Putamen (tissue), 1 donor: ENCODE measurements at places on chromosomes 12 and 14.

- peak; percentile 92 for DNase-seq
Observed at GRCh38 chr12:26126340-26127284, 1.8 kb upstream of the BHLHE41 start.

- no peak for DNase-seq
Observed at GRCh38 chr14:84017495-84017894, 1512.4 kb upstream of the FLRT2 start.

DNA sequence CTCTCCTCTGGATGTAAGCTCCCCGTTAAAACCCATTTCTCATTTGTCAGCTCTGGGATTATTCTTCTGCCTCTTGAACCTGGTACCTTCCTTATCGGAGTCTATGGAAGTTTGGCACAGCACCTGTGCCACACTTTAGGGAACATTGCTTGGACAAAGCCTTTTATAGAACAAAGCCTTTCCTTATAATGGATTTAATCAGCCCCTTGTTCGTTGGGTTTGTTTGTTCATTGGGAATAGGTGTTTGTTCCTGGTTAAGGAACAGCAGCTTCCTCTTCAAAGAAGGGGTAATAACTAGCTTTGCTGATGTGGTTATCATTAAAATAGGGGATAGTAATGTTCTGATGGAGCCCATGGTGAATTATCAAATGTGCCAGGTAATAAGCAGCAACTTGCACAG is 70.4 kb downstream of the NRXN3 start:
- DNase-seq: no peak

- DNase-seq: no peak
Observed at GRCh38 chr14:93271111-93271510, 61.7 kb downstream of the BTBD7 start.

GRCh38 chr14:35295845-35296161 is 3.6 kb downstream of the PSMA6 start:
- DNase-seq: no peak

GRCh38 chr12:106274575-106275121 is 26.8 kb upstream of the CKAP4 start:
- DNase-seq: no peak

DNA sequence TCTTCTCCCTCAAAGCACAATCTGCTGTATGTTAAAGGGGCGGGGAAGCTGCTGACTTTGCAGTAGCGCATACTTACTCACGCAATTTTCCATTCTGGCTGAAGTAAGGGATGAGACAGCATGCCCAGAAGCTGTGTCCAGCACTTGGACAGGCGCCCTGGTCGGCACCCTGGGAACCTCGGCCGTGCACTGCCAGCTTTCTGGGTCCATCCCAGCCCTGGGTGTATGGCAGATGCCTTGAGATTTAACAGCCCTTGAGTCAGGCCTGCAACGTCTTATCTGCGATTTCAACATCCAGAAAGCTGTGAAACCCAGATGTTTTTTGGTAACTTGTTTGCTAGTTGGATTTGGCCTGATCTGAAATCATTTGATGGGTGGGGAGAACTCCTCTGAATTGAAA is 16.1 kb downstream of the EML1 start:
- no peak for DNase-seq

DNA sequence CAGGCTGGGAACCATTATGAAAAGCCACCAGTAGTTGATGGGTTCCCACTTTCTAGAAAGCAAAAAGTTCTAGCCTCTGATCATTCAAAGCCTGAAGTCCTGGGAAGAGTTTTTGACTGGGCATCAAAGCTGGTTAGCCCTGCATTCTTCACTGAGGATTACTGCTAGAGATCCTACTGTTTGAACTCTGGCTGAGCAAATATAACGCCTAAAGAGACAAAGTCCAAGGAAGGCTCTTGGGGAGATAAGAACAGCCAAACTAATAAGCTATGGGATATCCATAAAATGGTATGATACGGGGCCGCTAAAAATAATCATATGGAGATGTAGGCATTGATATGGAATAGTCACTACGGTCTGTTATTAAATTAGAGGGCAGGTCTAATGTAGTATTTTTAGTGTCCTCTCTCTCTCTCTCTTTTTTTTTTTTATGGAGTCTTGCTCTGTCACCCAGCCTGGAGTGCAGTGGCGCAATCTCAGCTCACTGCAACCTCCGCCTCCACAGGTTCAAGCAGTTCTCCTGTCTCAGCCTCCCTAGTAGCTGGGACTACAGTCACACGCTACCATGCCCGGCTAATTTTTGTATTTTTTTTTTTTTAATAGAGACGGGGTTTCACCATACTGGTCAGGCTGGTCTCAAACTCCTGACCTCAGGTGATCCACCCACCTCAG is 35.5 kb downstream of the PLXNC1 start:
- no peak for DNase-seq

DNA sequence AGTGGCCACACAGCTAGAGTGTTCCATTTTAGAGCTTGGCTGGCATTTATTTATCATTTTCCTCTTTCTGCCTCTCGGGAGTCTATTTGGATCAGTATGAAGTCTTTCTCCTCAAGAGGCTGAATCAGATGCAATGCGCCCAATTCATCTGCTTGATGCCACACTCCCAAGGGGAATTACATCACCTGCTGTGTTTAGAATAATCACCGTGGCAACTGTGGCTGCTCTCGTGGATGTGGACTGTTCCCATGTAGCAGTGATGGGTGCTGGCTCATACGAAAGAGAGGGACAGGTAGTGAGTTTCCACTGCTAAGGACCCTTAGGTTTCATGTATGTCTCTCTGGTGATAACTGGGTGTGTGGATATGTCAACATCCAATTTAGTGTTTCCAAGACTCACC is 70.7 kb downstream of the SRRM4 start:
- no peak for DNase-seq

DNA sequence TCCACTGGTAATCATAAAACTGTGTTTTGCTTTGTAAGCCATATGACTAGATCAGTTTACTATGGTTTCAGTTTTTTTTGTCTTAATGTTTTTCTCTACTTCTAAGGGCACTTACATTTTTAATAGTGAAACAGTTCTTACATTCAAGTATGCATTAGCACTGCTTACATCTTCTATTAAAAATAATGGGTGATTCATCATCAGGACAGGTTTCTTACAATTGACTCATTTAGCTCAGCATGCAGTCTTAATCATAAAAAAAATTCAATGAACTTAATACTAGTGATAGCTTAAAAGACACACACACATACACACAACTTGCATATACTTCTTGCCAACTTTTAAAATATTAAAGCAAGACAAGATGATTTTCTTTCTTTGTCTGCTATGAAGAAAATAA is 845.7 kb upstream of the USP15 start:
- no peak for DNase-seq

DNA sequence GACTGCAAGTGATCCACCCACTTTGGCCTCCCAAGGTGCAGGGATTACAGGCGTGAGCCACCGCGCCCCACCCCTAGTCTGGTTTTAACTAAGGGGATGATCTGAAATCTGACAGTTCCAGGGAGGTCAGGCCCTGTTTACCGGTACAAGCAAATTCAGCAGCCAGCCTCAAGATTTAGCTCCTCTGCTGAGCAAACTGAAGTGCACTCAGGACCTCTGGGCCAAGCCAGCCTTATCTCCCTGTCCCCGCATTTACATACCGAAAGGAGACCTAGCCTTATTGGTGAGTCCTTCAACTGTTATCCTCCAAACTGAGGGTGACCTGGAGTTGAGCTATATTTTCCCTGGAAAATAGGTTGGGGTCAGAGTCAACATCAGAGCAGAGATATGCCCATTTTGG is 835 bp upstream of the ABHD4 start:
- DNase-seq: no peak

DNA sequence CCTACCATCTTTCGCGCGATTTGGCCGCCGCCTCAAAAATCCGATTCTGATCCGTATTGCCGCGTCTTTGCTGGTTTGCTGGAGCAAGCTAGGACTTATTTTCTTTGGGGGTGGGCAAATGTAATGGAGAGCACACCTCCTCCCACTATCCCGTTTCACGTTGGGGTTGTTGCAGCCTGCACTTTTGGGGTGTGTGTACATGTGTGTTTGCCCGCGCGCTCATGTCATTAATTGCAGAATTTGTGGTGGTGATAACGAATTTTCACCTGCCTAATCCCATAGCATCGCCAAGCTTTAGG is 657 bp downstream of the METAP2 start:
- no peak for DNase-seq

- DNase-seq: no peak
Observed at GRCh38 chr12:119666900-119667576, 895 bp upstream of the PRKAB1 start.

DNA sequence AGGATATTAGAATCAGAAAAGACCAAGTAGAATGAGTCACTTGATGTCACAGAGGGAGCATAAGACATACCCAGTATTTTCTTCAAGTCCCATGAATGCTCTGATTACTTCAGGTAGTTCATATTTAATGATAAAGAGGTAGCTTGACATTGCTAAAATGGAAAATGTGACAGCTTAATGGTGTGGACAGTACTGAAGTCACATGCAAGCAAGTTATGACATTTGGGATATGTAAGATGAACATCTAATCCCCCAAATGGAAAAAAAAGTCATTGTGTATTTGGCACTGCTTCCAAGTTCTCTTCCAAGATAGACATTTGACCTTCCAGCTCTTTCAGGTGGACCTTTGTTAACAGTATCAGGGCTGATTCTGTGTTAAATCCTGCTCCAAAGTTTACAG is 45.9 kb downstream of the SLC38A4 start:
- no peak for DNase-seq

GRCh38 chr12:24835377-24835776 is 113.5 kb downstream of the BCAT1 start:
- DNase-seq: no peak

GRCh38 chr12:6948873-6949594 is 2.1 kb upstream of the PTPN6 start:
- no peak for DNase-seq

DNA sequence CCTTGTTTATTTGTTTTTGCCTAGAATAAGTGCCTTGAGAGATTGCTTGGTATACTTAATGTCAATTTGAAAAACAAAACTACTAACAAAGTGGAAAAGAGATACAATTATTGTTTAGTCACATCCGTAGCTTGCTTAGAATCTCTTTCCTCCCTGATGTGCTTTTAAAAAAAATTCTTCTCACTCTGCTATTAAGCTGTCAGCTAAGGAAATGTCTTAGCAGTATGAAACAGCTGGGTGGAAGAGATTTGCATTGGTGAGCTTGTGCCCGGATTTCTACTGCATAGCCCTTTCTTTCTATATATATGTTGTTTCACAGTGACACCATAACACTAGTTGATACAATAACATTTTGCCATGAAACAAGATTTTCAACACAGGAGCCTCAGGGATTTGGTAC is 229.4 kb upstream of the RGS6 start:
- DNase-seq: no peak

DNA sequence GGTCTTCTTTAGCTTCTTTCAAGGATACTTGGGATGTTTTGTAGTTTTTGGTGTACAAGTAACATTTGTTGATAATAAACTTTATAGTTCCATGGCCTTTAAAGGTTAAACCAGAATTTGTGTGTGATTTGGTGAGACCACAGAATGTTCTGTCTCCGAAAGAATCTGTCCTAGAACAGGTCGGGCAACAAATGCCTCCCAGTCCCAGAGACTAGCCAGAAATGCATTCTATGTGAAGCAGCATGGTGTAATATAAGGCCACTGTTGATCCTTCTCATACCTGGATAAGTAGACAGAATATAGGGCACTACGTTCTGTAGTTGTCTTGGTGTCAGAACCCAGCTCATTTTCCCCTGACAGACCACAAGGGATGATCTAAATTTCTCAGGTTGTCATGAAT is 10.0 kb downstream of the STYK1 start:
- DNase-seq: no peak

DNA sequence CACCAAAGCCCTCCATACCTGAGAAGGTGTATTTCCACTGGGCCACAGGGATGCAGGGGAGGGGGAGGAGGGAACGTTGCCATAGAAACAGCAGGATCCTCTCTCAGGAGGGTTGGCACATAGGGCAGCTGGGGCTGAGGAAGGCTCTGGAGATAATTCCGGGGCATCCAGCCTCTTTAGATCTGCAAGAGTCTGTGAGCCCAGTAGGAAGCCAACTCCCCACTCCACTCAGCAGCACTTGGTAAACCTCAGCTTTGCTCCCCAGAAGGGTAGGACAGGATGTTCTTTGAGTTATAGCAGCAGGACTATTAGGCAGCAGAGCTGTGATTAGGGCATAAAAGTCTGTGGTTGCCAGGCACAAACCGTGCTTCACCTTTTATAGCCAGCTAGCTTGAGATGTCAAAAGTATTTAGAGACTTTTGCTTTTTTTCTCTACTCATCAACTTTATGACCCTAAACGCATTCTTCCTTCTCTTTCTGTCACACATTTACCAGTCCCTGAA is 7.8 kb upstream of the PLEKHG3 start:
- DNase-seq: no peak

GRCh38 chr12:24555730-24556129 is 393.2 kb downstream of the BCAT1 start:
- no peak for DNase-seq

DNA sequence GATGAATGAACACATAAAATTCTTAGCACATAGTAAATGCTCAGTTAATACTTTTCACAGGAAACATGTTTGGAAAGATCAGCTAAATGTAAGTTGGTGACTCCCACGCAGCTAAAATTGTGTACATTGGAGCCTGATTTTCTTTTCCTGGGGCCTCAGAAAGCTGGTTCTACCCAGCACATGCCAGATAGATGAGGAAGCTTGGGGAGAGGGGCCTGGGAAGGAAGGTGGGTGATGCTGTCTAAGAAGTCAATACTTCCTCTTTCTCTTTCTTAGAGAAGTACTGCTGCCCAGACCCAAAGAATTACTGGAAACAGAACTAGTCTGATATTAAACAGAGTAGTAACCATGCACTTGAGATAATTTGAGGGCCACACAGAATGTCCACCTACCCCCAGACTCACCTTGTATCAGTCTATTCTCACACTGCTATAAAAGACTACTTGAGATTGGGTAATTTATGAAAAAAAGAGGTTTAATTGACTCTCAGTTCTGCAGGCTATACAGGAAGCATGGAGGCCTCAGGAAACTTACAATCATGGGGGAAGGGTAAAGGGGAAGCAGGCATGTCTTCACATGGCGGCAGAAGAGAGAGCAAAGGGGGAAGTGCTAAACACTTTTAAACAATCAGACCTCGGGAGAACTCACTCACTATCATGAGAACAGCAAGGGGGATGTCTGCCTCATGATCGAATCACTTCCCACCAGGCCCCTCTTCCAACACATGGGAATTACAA is 123.3 kb upstream of the MED13L start:
- peak; percentile 14 for DNase-seq

- no peak for DNase-seq
Observed at GRCh38 chr14:55328317-55328716, 57.1 kb downstream of the FBXO34 start.
